ENCODE measurements at places on chromosomes 16 and 17.
A peak's percentile ranks its signal among the peaks of the same experiment; 100 is the strongest.

DNA sequence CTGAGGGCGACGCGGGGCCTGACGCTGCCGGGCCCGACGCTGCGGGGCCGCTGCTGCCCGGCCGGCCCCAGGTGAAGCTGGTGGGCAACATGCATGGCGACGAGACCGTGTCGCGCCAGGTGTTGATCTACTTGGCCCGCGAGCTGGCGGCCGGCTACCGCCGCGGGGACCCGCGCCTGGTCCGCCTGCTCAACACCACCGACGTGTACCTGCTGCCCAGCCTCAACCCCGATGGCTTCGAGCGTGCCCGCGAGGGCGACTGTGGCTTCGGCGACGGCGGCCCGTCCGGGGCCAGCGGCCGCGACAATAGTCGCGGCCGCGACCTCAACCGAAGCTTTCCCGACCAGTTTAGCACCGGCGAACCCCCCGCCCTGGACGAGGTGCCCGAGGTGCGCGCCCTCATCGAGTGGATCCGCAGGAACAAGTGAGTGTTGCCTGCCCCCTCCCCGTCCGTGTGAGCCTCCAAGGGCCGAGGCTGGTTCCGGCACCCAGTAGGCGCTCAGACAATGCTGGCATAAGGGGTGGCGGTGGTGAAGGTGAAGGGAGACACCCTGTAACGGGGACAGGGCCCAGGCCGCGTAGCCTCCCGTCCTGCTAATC, 676 bp downstream of the CPD start:
- DNase-seq = peak; percentile 32

- DNase-seq = no peak
These were observed 22.9 kb upstream of the ZFPM1 start for GRCh38 chr16:88430185-88430523.

- DNase-seq = no peak
These were observed 25.2 kb downstream of the ELAC2 start for GRCh38 chr17:12992676-12993075.

- DNase-seq = peak; percentile 47
These were observed 781 bp downstream of the ARHGDIA start for GRCh38 chr17:81870131-81870980.

GRCh38 chr16:67195676-67196075, 3.3 kb upstream of the ELMO3 start:
- DNase-seq = no peak

DNA sequence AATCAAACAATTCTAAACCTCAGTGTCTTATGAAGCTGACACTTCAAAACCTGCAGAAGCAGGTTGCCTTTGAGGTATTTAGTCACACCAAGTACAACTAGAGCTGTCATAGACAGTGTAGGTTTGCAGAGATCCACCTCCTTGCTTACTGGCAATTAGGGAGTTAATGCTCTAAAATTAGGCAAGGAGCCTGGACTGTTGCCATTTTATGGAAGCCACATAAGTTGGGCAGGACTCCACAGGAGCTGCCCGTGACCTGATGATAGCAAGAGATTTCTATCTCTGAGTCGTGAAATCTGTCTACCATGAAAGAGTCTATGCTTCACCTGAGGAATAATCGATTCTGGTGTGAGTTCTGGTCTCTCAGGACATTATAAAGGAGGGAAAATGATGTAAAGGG, 8.9 kb downstream of the EME1 start:
- no peak for DNase-seq

DNA sequence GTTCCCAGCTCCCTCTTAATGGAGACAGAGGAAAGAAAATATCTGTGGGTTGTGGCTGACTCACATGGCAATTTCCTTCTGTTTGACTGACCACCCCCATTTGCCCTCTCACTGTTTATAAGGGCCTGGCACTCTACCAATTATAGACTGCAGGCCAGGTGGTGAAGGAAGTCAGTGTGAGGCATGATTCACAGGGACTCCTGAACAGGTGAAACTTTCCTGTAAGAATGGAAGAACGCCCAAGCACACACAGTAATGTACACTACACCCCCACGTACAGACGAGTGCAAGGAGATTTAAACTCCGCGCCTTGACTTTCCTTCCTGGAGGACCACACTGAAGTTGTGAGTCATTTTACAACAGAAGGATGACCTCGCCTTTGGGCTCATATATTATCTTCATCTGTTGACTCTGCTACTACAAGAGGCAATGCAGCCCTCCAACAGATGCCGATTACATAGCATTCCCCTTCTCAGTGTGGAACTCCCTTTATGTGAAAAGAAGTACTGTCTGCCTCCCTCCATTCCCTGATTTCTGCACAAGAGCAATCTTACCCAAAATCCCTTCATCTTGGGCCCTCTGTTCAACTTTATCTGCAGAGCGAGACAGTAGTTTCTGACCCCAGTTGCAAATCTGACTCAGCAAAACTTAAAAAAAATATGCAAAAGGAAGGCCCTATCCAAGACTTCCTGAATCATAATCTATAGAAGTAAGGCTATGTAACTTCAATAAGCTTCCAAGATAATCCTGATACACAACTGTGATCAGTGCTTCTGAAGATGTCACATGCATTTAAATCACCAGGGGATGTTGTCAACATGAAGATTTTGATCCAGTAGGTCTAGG, 163.6 kb downstream of the SHISA6 start:
- no peak for DNase-seq

Data from activated CD4-positive, alpha-beta T cell treated with anti-CD3 and anti-CD28 coated beads, Interleukin-2, amount 10 ng/mL, durations not matched to agents 7 days and 5 days (primary cell).